ENCODE measurements at places on chromosomes 7 and 10.

DNA sequence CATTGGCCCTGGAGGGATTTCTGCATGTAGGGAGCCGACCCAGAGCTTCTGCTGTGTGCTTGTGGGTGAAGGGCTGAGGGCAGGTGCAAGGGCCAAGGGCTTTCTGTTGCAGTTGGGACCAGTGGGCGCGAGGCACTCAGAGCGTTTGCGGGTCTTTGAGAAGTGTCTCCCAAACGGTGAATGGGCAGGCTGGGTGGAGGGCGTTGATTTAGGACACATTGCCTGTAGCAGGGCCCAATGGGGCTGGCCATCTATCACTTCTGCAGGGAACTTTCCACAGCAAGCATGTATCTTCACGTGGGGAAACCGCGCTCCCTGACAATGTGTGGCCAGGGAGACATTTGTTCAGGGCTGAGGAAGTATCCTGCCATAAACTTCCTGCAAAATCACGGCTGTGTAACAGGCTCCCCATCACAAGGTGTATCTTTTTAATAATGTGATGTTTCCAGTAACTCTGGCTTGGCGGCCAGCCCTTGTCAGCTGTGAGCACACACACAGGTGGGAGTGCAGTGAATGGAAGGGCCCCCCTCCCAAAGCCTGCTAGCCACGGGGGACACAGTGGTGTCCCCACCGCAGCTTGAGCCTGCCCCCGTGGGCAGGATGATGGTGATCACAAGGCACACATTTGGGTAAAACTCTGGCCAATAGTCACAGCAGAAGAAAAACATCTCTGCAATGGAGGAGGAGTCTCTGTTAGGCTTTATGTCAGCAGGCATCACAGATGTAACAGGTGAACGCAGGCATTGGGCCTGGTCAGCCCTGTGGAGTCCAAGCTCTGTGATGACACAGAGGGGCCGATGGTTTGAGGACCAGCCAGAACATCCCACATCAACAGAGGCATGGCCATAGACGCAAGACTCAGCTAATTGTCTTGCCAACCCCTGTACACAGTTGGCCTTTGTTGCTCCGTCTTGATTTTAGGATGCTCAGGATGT, 84.3 kb downstream of the GLRX3 start:
- DNase-seq, result no peak

DNA sequence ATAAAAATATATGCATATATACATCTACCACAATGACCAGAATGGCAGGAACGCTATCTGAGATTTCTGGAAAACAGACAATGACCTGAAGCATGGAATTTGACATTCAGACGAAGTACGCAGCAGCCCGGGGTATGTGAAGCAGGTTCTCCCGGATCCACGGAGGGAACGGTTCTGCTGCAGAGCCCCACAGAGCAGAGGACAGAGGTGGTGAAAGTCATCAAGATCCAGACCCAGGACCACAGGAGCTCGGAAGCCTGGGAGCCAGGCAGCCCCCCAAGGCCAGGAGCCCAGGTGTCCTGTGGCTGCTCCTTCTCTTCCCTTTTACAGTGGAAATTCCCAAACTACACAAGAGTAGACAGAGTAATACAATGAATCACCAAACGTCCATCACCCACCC, 42.1 kb upstream of the DNAAF5 start:
- DNase-seq, result no peak

DNA sequence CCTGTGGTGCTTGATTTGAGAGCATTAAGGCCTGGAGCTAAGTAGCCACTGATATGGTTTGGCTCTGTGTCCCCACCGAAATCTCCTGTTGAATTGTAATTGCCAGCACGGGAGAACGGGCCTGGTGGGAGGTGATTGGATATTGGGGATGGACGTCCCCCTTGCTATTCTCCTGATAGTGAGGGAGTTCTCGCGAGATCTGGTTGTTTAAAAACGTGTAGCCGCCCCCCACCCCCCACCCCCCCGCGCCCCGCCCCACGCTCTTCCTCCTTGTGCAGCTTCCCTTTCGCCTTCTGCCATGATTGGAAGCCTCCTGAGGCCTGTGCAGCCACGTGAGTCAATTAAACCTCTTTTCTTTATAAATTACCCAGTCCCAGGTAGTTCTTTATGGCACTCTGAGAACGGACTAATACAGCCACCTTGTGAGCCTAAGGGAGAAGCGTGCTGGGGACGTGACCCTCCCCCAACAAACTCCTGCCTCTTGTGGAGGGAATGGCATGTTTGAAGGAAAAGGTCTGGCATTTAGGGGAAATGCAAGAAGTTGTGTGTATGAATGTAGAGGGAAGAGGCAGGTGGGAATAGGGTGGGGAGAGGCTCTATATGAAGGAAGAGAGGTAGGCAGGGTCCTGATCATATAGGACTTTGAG, 118.0 kb upstream of the KMT2C start:
- no peak for DNase-seq

GRCh38 chr7:7819442-7820247, 101.2 kb upstream of the RPA3 start:
- DNase-seq, result no peak

DNA sequence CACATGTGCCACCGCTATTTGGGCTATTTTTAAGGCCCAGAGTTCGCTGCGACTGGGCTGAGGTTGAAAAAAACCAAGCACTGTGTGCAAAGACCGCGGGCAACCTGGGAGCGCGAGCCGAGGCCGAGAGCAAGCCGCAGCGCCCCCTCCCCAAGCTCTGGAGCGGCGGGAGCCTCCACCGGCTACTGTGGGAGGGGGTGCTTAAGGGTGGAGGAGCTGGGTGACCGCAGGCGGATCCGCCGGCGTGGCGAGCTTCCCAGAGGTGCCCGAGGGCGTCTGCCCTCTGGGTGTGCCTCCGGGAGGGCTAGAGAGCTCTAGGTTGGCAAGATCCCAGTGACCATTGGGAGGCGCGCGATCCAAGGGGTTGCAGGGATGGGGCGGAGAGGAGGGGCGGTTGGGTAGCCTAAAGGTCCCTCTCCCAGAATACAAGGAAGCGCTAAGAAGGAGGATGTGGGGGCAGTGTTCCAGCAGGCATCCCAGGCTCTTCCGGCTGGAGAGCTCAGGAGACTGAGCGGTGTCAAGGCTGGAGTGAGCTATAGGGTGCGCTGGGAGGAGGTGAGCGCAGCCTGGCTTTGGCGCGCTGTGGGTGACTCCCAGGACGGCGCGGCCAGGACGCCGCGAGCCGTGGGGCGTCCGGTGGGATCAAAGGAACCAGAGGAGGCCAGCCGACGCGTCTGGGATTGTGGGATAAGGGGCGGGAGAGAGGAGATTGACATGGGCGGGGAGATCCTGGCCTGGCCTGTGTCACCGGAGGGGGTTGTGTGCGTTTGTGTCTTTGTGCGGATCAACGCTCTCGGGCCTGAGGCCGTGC, 8.0 kb downstream of the DLX5 start:
- no peak for DNase-seq

GRCh38 chr10:75103881-75104686, 7.4 kb upstream of the SAMD8 start:
- no peak for DNase-seq

DNA sequence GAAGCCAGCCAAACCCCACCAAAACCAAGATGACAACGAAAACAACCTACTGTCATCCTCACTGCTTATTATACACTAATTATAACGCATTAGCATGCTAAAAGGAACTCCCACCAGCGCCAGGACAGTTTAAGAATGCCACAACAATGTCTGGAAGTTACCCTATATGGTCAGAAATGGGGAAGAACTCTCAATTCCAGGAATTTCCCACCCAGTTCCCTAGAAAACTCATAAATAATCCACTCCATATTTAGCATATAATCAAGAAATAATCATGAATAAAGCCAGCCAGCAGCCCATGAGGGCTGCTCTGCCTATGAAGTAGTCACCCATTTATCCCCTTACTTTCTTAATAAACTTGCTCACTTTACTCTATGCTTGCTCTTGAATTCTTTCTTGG, 20.8 kb downstream of the MICU1 start:
- DNase-seq, result no peak

DNA sequence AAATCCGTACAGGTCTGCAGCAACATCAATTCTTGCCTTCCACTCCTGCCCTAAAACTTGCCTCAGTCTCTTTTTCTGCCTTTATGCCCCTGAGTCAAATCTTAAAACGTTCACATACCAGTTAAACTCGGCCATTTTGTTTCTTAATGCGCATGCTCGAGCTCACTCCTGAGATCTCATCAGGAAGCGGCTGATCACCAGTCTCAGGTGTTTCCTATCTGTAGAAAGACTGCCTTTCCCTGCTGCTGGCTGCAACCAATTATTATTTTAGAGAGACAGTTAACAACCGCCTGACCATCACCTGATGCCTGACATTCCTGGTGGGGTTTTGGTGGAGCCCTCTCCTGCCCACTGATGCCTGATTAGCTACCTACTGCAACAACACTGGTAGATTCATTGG, 70.2 kb upstream of the TMEM140 start:
- DNase-seq, result no peak

GRCh38 chr7:26860361-26860760, 4.0 kb downstream of the SKAP2 start:
- no peak for DNase-seq

DNA sequence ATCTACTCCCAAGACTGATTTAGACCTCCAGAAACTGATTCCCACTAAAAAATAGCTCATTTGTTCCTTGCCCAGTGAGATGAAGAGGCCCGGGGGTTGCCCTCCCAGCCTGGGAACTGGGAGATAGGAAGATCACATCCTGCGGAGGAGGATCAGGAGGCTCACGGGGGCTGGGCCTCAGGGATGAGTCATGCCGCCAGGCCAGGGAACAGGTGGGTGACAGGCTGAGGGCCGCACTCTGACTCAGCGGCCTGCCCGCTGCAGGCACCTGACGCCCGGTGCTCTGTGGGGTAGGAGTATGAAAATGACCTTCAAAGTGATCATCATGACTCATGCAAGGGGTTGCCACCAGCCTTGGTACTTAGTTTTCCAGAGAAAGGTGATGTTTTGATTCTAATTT, 104.5 kb upstream of the ZPBP start:
- no peak for DNase-seq

GRCh38 chr7:144508702-144509101, 105.2 kb upstream of the NOBOX start:
- no peak for DNase-seq

DNA sequence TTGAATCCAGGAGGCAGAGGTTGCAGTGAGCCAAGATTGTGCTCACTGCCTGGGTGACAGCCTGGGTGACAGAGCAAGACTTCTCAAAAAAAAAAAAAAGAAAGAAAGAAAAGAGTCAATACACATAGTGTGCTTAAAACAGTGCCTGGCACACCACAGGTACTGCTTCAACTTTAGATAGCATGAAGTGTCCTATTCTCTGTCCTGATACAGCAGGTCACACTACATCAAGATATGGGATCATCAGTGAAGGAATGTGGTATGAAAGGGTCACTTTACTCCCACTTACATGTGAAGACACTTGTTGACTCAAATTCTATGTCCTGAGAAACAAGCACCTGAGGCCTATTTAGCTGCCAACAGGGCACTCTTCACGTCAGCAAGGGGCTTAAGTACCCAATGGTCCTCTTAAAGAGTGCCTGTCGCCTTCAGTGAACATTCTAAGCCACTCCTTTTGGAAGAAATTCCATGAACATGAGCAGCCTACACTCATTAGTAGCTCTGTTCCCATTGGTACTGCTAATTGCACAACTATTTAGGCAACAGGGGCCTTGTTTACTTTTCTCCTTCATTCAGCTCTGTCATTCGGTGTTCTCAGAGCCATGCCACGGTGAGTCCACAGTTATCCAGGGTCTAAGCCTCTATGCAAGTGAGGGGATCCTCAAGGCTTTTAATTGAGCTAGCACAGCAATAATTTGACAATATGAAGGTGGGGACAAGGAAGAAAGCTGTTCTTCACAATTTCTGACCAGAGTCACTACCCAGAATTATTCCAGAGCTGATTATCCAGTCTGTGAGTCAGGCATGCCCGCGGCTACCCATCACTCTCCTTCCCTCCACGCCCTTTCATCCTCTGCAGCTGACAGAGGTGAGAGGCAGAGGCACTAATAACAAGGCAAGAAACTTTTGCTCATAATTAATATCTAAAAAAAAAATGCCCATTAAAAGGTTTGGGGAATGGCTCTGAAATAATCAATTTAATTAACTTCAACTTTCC, 56.6 kb upstream of the PTN start:
- no peak for DNase-seq

GRCh38 chr7:109522585-109522984, 952.9 kb downstream of the DNAJB9 start:
- no peak for DNase-seq

DNA sequence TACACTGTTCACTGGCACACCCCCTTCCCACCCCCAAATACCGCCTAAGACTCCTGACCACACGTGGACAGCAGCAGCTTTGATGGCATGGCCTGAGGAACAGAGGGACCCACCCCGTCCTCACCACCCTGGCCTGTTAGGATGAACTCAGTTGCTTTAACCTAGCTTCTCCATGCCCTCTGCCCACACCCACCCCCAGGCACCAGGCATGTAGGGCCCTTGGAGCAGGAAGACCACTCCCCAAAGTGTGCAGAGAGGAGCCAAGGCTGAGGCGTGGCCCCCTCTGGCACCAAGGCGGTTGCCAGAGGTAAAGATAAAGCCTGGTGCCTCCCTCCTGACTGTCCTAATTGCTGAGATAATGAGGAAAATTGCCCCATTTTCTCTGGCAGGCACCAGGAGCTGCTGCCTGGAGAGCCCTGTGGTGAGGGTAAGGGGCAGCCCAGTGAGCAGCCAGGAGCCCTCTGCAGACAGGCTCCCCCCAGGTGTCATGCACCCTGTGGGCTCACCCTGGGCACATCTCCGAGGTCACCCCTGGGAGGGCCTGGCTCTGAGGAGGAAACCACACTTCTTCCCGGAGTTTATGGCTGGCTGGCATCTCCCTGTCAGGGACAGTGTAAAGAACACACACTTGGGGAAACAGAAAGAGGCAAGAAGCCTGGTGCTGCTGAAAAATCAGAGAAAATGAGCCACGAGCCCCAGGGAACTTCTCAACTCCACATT, 47.7 kb downstream of the LRRC20 start:
- no peak for DNase-seq

- DNase-seq, result no peak
These were observed 1298.8 kb downstream of the TYW1 start for GRCh38 chr7:68295386-68295785.

DNA sequence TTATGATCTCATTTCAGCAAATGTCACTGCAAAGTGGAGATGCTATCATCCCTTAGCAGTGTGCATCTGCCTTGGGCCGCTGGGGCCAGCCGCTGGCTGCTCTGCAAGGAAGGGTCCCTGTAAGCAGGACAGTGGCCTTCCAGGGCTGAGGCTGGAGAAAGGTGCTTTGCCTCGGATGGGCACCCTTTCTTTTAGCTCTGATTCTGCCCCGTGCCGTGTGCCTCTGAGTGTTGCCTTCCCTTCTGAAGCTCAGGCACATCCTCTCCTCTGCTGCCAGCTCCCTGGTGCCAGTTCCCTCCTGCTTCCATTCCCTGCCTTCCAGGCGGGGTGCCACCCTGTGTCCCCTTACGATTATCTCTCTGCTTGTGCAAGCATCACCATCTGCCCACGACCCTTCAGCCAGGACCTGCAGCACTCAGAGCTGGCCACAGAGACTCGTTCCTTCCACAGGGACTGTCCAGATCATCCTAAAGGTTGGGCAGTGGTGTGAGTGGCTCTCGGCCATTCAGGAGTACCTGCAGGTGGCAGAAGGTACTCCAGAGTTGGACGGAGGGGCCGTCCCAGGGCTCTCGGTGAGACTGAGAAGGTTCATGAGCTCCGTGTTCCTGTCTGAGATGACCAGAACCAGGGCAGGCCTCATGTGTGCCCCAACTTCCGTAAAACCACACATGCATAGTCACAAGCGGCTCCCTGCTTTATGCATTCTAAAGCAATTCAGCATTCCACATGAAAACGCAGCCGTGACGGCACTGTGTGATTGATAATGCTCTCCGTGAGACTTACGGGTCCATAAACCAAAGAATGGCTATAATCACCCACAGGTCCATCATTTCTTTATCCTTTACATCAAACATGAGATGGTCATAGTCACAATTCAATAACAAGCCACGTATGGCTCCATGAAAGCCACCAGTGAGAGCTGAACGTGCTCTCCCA, 371.4 kb downstream of the DNAJB6 start:
- no peak for DNase-seq
